ENCODE measurements at places on chromosomes 11 and 22.

- peak; percentile 59 for DNase-seq
Measured at GRCh38 chr11:64844330-64845128, at the start of gene CDC42BPG. CDC42BPG (minus strand) TSS chr11:64844653; CDS start chr11:64844569, 84 bp downstream.

DNA sequence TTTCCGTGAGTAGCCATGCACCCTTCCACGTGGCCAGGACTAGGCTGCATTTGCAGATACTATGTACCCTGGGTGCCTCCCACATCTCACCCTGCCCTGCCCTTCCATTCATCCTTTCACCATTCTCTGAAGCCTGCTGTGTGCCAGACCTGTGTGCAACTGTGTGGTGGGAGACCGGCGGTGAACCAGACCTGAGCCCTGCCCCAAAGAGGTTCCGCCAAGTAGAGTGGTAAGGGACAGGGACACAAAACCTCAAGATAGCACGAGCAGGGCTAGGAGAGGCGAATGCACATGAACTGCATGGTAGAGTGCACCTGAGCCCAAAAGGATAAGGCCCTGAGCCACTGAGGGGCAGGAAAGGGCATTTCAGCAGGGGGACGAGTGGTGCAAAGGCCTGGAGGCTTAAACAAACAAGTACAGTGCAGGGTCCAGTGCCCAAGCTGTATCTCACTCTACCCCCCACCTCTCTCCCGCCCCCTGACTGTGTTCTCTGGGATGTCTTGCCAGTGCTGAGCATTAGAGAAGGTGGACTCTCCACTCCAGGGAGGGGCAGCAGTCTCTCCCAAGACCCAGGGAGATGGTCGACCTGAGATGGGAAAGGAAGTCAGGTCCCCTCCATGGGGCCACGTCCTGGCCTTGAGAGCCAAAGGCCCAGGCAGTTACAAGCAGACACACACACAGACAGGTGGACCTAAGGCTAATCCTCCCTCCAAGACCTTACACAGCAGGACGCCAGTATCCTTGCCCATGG lies 14.1 kb upstream of the ARAP1 start:
- no peak for DNase-seq

- no peak for DNase-seq
Measured at GRCh38 chr11:75456596-75457183, 23.7 kb upstream of the KLHL35 start.

- DNase-seq, result no peak
Measured at GRCh38 chr22:21736084-21736642, 569 bp upstream of the YPEL1 start.

- no peak for DNase-seq
Measured at GRCh38 chr22:31872209-31872608, 72.1 kb upstream of the YWHAH start.

- no peak for DNase-seq
Measured at GRCh38 chr11:36467916-36468315, 42.2 kb downstream of the TRAF6 start.

DNA sequence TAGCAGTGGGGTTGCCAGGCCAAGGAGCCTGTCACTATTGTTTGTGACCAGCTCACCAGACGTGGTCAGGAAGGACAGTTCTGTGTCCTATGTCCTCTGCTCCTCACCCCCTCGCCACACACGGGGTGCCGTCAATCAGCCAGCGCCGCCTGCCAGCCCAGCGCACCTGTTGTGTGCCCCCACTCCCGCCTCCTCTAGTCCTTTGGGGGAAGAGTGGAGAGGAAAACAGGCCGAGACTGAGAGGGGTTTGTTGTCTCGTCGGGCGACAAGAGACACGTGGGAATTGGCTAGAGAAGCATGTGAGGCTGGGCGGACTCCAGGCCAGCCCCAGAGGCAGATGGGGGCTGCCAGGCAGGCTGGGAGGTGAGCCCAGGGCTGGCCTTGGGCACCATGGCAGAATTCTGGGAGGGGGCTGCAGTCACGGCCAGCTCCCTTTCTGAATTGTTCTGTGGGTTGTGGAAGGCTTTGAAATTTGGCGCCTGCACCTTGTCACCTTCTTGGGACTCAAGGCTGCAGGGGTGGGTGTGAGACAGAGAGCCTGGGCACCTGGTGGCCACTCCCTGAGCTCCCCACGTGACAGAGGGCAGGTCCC lies 3.1 kb upstream of the KCNQ1OT1 start:
- DNase-seq, result no peak

DNA sequence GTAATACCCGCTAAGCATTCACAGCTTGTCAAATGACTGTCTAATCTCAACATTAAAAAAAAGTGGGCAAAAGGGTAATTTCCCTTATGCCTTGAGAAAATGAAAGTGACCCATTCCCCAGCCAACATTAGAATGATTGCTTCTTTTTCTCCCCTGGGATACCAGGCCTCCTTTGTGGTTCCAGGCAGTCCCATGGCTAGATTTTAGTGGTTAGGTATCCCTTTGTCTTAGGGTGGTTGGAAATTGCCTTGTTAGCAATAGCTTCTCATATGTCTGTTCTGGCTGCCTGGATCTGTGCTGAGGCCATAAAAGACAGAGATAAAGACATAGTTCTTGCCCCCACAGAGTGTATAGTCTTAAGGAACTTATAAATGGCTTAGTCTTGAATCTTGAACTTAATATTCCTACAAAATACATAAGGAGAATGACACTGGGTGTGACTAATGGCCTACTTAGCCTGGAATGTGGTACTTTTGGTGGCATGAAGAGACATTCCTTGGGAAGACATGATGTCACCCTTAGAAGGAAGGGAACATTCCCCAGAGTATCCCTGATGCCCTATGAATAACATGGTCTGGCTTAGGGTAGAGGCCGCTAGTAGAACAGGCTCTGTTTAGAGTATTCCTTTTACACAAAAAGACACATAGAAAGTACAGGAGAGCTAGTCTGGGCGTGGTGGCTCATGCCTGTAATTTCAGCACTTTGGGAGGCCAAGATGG lies 90.3 kb downstream of the ZBTB16 start:
- DNase-seq, result no peak

- no peak for DNase-seq
Measured at GRCh38 chr11:29826878-29827277, 190.0 kb downstream of the KCNA4 start.

DNA sequence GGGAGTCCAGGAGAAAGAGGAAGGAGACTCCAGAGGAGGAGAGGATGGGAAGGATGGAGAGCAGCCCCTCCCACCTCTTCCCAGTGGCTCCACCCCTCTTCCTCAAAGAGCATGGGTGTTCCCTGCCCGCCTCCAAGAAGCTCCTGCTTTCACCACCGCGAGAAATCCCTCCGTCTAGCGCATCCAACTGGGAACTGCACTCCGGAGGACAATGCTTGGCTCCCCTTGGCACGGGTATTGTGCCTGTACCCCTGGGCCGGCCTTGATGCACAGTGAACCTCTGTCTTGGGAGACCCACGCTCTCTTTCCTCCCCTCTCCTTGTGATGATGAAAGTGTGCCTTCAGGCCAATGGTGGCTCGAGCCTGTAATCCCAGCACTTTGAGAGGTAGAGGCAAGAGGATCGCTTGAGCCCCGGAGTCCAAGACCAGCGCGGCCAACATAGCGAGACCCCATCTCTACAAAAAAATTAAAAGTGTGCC lies 14.9 kb upstream of the ADA2 start:
- DNase-seq, result no peak

DNA sequence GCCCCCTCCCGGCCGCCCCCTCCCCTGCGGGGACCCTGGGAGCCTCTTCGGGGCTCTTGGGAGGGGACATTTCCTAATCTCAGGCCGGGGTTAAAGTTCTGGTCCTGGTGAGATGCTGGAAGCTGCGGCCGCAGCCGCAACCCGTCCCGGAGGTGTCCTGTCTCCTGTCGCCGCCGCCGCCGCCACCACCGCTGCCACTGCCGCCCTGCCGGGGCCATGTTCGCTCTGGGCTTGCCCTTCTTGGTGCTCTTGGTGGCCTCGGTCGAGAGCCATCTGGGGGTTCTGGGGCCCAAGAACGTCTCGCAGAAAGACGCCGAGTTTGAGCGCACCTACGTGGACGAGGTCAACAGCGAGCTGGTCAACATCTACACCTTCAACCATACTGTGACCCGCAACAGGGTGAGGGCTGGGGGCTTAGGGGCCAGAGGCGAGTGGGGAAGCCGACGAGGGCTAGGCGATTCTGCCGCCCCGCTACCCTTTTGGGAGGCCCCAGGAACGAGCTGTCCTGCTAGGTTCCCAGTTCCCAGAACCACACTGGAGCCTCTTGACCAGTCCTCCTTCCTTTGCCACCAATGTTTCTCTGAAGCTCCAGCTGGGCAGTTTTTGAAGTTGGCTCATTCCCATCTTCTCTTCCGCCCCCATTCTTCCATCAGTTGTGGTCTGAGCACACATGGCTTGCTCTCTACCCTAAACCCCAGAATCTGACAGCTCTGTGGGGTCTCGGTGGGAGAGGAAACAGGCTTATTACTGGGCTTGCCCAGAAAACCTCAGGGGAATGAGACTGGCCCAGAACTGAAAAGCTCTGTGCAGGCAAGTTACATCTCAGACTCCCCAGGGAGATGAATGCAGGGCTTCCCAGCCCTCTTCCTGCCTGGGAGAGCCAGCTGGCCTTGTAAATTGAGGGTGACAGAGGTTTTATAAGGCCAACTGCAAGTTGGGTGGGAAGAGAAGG lies 781 bp downstream of the SIDT2 start:
- DNase-seq, result no peak

DNA sequence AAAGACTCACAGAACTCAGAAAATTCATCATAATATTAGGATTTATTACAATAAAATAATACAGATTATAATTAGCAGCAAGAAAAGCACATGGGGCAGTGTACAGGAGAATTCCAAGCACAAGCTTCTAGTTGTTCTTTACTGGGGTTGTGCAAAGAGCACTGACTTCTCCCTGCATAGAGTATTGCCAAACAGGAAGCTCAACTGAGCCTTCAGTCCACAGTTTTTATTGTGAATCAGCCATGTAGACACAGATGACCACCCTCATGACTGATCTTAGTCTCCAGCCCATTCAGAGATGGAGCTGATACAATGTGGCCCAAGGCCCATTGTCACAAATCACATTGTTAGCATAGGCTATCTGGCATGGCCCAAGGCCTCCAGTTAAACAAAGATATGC lies 798.9 kb downstream of the KCNA4 start:
- DNase-seq, result no peak

Data from H54 (cell line).